Activated CD8-positive, alpha-beta memory T cell treated with anti-CD3 and anti-CD28 coated beads for 36 hours (primary cell): ENCODE measurements at places on chromosomes 2 and 18. TPM values are rescaled to one million over a fixed set of nuclear protein-coding genes. Genes with fewer than 3 reads are reported as not detected.

Gene RFTN2
- not detected for total RNA-seq

Gene CLEC4F
- total RNA-seq, result not detected

Gene C2orf66
- not detected for total RNA-seq

Gene TFCP2L1
- 0.13 TPM for total RNA-seq

Gene EVA1A
- not detected for total RNA-seq
